ENCODE measurements at places on chromosomes 1 and 21.

DNA sequence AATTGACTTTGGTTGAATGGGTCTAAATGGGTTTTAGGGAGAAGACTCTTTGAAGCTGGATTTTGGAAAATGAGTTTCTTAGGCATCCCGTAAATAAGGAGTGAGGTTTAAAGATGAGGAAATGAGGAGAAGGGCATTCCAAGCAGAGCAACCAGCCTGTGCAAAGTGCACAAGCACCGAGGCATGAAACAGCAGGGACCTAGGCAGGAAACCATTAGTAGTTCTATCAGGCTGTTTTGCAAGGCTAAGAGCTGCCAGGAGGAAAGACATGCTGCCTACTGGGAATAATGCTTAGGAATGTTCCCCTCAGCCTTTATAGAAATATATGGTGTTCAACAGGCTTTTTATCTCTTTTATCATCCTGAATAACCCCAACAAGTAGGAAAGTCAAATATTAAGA is 153.1 kb upstream of the FGGY start:
- no peak for DNase-seq

- no peak for DNase-seq
These were observed 109.0 kb downstream of the CACNA1E start for GRCh38 chr1:181592255-181592859.

- DNase-seq = no peak
These were observed 138.3 kb downstream of the PRDM16 start for GRCh38 chr1:3207217-3207848.

GRCh38 chr1:2135441-2135841 is 59.1 kb downstream of the FAAP20 start:
- DNase-seq = no peak

- no peak for DNase-seq
These were observed 76.4 kb upstream of the COL6A1 start for GRCh38 chr21:45905196-45905595.

GRCh38 chr1:119462964-119463363 is 44.0 kb upstream of the HSD3B1 start:
- DNase-seq = no peak

DNA sequence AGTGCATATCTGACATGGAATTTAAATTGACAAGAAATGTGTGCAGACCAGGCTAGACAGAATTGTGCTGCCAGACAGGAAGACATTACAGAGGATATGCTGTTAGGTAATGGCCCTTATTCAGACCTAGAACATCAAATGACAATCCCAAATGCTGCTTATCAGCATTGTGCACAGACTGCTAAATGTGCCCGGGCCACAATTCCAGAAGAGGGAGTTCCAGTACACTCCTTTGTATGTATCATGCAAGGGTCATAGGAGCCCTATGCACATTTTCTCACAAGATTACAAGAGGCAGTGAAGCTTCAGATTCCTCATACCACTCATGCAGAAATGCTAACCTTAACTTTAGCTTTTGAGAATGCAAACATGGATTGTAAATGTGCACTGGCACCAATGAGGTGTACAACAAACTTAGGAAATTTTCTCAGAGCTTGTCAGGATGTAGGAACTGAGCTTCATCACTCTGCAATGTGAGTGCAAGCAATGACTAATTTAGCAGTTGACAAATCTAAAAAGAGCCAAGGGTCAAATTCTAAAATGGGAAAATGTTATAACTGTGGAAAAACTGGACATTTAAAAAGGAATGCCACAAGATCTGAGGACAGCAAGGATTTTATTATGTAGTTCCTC is 273.5 kb downstream of the COL11A1 start:
- DNase-seq = no peak

DNA sequence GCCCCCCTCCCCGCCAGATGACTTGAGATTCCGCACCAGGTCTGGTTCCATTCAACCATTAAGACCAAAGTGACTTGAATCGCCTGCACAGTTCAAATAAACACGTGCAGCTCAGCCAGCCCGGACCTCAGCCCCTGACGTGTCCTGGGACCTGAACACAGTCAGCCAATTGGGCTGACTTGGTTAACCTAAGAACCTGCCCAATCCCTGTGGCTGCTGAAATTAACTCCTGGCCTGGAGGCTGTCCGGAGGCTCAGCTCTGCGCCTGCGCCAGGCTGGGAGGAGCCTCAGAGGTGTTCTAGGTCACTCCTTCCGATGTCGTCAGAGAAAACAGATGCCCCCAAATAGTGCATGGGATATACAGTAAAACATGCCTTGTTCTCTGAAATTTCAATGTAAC is 73.4 kb downstream of the SCCPDH start:
- DNase-seq = no peak

DNA sequence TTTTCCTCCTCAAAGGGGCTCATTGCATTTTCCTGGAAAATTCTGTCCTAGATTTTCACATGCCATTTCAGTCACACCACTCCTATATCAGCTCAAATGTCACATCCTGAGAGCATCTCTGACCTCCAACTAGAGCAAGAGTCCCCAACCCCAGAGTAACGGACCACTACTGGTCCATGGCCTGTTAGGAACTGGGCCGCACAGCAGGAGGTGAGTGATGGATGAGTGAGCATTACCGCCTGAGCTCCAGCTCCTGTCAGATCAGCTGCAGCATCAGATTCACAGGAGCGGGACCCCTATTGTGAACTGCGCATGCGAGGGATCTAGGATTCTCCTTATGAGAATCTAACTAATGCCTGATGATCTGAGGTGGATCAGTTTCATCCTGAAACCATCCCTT is 12.7 kb upstream of the RRP15 start:
- no peak for DNase-seq

GRCh38 chr1:37945743-37946702 is 830 bp downstream of the INPP5B start:
- DNase-seq = no peak

- no peak for DNase-seq
These were observed 48.6 kb upstream of the LMO4 start for GRCh38 chr1:87279966-87280535.

DNA sequence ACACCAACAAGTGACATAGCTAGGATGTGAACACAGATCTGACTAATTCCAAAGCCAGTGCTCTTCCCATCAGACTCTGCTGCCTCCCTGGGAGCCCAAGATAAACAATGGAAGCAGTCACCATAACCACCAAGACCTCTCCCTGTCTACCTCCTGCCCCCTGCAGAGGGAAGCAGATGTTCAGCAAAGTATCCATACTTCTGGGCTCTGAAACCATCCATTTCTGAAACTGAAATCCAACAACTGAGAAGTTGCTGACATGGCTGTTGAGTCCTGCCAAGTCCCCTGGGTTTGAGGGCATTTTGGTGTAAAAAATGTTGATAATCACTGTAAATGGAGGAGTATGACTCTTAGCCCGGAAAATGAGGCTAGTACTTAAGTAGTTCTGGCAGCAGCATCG is 102.1 kb downstream of the TYW3 start:
- no peak for DNase-seq

DNA sequence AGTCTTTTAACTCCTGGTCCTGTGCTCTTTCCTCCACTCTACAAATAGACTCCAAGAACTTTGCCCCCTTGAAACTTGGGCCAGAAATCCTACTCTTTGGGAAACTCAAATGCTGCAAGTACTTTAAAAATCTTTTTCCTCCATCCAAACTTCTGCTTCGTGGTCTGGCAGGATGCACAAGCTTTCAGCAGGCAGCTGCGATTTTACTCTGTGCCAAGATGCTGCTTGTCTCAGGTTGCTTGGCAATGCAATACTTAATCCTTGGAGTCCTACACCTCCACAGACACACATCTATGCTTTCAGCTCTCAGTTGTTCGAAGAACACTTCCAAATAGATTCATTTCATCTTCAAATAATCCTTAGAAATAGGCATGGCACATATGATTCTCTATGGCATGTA is 435.3 kb upstream of the USP24 start:
- no peak for DNase-seq

- DNase-seq = peak; percentile 77
These were observed 57.8 kb upstream of the LRRC8D start for GRCh38 chr1:89762779-89763648.

DNA sequence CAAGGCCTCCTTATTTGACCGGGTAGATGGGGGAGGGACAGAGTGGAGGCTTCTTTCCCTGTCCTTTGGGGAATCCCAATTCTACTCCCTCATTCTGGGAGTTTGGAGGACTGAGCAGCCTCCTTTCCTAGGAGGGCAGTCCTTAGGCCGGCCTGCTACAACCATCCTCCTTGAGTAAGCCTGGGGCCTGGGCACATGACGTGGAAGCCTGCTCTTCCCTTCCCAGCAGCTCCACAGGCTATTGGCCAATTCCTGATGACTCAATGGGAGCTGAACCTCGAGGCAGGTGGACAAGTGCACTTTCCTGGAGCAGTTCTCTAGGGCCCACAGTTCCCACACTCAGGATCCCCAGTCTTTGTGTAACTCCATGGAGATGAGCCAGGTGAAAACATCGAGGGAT is 3.1 kb downstream of the KCNA10 start:
- DNase-seq = no peak

DNA sequence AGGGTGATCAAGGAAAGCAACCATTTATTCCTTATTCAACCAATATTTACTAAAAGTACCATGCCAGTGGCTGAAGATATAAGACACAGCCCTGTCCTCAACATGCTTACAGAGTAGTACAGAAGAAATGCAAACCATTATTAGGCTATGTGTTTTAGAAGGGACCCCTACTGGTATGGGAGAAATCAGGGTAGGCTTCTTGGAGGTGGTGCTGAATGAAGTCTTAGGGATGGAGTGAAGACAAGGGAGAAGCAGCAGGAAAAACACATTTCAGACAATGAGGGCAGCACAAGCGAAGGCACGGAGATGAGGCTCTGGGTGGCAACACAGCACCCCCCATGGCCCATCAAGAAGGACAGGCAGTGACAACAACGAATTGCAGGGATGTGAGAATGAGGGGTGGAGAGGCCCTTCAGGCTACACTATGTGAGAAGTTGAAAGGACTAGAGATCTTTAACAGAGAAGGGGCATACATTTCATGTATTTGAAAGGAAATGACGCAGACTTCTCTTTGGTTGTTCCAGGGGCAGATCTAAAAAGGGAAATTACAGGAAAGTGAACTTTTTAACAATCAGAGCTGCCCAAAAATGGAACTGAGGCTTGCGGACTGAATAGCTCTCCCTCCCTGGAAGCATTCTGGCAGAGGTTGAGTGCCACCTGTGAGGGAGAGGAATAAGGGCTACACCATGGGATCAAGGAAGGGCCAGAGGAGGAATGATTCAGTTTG is 16.8 kb upstream of the CD58 start:
- no peak for DNase-seq

- DNase-seq = no peak
These were observed 58.7 kb downstream of the KIAA0040 start for GRCh38 chr1:175133673-175134435.

GRCh38 chr1:36740446-36740845 is 257.7 kb upstream of the CSF3R start:
- DNase-seq = no peak

DNA sequence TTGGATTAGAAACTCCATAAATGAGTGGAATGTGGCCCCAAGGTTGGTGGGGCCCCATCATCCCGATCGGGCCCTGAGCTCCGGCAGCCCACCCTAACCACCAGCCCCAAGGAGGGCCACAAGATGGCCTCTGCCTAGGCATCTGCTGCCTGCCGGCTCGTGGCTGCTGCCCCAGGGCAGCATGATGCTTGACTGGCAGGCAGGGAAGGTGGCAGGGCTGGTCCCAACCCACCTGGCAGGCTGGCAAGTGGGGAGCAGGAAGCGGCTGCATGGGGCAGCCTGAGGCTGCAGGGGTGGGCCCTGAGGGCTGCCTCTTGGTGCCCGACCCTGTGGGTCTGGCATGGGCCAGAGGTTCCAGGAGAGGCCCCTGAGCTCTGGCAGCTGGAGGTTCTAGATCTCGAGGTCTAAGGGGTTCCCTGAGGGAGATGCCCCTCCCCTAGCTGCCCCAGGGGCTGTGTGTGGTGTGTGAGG is 760 bp upstream of the GJC2 start:
- no peak for DNase-seq

DNA sequence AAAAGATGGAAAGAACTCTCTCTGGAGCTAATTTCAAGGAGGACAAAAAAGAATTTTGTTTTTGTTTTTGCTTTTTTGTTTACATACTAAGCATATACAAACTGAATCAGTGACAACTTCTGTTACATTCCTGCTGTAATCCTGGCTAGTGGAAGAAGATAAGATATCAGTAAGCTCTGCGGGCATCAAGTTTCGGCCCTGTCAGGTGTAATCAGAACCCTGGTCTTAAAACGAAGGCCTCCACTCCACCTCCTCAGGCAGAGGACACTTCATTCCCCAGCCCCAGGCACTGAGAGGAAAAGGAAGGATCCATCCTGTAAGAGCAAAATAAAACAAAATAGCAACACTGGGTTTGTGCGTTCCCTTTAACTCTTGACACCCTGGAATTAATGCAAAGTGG is 88.9 kb upstream of the ARHGAP29 start:
- no peak for DNase-seq

GRCh38 chr1:59015708-59016107 is 231.9 kb upstream of the JUN start:
- DNase-seq = no peak

GRCh38 chr1:157893686-157894085 is 52.1 kb upstream of the CD5L start:
- no peak for DNase-seq

GRCh38 chr1:51936531-51936930 is 54.0 kb downstream of the RAB3B start:
- DNase-seq = no peak

DNA sequence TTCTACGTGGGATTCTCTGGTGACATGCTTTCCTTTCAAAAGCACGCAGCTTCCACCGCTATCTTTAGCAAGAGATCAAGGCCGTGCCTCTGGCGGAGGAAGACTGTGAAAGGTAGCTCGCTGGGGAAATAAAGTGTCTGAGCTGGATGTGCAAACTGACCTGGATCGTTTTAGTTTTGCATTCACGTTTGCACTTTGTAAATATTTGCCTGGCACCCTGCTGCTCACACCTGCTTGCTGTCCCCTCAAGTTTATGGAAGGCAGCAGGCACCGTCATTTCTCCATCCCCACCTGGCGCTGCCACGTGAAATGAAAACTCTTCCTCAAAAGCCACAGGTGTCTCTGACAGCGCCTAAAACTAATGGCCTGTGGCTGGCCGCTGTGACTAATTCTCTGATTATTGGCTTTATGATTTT is 44.0 kb upstream of the TARDBP start:
- DNase-seq = no peak

DNA sequence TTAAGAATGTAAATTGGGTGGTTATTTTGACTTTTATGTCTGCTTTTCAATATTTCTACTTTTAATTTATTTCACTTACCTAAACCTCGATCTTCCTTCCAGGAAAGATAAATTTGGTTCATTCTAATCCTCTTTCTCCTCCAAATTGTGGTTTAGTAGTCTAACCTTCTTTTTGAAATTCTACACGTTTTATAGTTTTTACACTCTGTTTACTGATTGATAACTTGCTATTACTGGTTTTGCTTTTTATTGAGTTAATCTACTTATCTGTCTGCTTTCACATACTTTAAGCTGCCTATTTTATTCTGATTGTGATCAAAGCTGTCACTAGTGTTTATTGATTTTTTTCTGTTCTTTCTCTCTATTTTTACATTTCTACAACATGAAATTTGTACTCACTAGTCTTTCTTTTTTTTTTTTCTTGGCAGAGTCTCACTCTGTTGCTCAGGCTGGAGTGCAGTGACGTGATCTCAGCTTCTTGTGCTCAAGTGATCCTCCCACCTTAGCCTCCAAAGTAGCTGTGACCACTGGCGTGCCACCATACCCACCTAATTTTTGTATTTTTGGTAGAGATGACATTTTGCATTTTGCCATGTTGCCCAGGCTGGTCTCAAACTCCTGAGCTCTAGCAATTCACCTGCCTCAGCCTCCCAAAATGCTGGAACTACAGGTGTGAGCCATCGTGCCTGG is 27.9 kb upstream of the ERRFI1 start:
- DNase-seq = no peak

All from stimulated activated CD8-positive, alpha-beta memory T cell treated with anti-CD3 and anti-CD28 coated beads, Interleukin-15, amount 100 ng/mL, for 1 hour (primary cell).